Stimulated activated CD4-positive, alpha-beta T cell treated with anti-CD3 and anti-CD28 coated beads, Interleukin-1b, Interleukin-23, amount 100 ng/mL, for 24 hours (primary cell): ENCODE measurements at places on chromosomes 7 and 10.

- DNase-seq = no peak
These were observed 341.1 kb downstream of the PLXDC2 start for GRCh38 chr10:20157314-20157713.

- DNase-seq = no peak
These were observed at the start of gene CXCL12 for GRCh38 chr10:44385026-44385695. TSS of gene CXCL12 (minus strand) at chr10:44385097. CDS start at chr10:44385005, 92 bp downstream.

DNA sequence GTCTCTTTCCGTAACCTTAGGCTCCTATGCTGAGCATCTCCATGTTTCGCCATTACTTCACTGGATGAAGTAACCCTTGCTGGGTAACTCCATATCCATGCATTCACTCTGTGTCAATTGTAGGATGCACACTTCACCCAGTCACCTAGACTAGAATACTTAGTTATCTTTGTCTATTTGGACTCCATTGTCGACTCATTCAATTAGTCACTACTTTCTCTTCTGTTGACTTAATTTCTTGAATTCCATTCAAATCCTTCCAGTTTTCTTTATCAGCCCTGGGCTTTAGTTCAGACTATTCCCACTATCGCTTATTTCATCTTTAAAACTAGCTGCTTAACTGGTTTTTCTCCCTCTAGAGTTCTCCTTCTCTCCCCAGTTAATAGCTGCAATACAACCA is 111.3 kb upstream of the TNS3 start:
- DNase-seq = no peak

DNA sequence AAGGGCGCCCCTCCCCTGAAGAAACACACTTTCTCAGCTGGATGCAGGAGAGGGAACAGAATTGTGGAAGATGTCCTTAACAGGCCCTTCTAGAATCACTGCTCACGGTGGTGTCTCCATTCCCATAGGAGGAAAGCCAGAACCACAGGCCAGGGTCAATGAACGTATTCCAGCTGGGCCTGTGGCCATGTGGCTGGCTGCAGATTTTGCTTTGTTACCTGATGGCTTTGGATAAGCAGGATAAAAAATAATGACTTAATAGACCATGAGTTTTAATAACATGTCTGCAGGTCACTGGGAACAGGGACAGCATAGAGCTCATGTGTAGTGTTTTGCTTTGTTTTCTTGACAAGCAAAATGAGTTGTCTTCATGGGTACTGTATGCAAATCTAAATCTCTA is 210.3 kb downstream of the TRIL start:
- no peak for DNase-seq

GRCh38 chr7:129262324-129262723 is 37.5 kb downstream of the AHCYL2 start:
- no peak for DNase-seq

- DNase-seq = no peak
These were observed 43.6 kb upstream of the JAZF1 start for GRCh38 chr7:28224172-28224571.

GRCh38 chr10:116271593-116272439 is 1.2 kb downstream of the GFRA1 start:
- DNase-seq = no peak

DNA sequence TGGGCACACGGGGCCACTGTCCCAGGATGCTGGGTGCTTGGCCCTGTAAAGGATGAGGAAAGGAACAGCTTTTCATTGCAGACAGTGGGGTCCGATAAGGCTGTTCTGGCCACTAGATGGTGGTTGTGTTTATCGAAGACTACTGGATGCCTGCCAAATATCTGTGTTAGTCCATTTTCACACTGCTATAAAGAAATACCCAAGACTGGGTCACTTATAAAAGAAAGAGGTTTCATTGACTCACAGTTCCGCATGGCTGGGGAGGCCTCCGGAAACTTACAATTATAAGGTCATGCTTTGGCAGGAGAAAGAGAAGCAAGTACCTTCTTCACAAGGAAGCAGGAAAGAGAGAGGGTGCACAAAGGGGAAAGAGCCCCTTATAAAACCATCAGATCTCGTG is 32.2 kb upstream of the GARS1 start:
- DNase-seq = no peak

DNA sequence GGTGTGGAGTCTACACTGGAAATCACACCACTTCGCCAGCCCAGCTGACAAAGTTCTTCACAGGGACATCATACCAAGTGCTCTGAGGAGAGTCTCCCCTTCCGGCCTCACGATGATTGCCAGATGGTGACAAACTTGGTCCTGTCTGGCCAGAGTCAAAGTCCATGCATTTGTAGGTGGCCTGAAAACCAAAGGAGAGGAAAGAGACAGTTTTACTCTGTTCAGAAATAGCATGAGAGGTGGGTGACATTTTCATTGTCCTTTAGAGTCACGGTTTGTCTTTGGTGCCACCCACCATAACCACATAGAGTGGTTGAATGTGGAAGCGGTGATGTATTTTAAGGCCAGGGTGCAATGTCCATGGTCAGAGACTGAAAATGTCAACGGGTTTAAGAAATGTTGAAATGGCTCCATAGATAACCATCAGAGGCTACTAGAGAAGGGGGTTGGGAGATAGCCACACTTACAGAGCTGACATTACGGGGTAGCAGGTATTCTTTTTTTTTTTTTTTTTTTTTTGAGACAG is 33.0 kb downstream of the BTBD16 start:
- no peak for DNase-seq

GRCh38 chr10:121926671-121927317 is 1.0 kb downstream of the ATE1 start:
- DNase-seq = no peak
